HT-29 (cell line): ENCODE measurements at places on chromosomes 2 and 18. TPM values are rescaled to one million over a fixed set of nuclear protein-coding genes. Genes with fewer than 3 reads are reported as not detected.
A peak's percentile ranks its signal among the peaks of the same experiment; 100 is the strongest.

LYPD6 gene
- total RNA-seq, result 0.68 and 1.2 TPM in 2 replicates

CD302 gene
- 1.8 and 2.0 TPM in 2 replicates for total RNA-seq

- DNase-seq, result peak; percentile 19
Measured at GRCh38 chr2:158505448-158505934, 48.7 kb downstream of the PKP4 start.

DNA sequence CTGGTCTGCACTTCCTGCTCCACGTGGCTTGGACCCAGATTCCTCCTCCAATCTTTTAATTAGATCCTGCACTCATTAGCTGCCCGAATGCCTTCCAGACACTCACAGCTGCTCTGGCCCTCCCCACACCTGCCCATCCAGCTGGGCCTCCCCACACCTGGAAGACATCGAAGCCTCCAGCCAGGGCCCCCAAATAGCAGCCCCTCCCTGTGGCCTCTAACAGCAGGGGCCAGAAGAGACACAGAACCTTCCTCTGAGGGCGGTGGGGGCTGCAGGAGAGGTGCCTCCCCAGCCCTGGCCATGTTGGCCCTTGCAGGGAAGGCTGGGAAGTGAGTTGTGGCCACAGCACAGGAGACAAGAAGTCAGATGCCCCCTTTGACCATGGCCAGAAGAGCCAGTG is 252.8 kb downstream of the DYSF start:
- no peak for DNase-seq

GRCh38 chr2:41723526-41723925 is 324.3 kb upstream of the PKDCC start:
- DNase-seq, result no peak

GRCh38 chr18:74413836-74414235 is 43.3 kb downstream of the DIPK1C start:
- DNase-seq, result no peak

DNA sequence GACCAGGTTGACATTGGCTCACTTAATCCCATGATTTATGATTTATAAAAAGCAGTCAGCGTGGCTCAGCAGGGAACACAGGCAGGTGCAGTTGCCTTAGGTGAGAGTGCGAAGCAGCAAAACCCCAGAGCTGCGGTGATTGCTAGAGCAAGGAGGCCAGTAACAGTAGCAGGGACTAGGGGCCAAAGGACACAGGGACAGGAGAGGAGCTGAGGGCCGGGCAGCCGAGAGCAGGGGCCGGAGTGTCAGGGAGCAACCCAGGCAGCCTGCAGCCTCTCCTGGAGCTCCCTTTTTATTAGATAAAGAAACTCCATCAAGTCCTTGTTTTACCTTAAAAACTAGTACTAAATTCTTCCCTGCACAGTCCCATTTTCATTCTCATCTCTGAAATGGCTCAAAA is 4.3 kb downstream of the MC2R start:
- no peak for DNase-seq

GRCh38 chr2:129192841-129193253 is 786.6 kb upstream of the RAB6C start:
- no peak for DNase-seq

- DNase-seq, result peak; percentile 42
Measured at GRCh38 chr2:71282493-71282892, 49.1 kb upstream of the ZNF638 start.

DNA sequence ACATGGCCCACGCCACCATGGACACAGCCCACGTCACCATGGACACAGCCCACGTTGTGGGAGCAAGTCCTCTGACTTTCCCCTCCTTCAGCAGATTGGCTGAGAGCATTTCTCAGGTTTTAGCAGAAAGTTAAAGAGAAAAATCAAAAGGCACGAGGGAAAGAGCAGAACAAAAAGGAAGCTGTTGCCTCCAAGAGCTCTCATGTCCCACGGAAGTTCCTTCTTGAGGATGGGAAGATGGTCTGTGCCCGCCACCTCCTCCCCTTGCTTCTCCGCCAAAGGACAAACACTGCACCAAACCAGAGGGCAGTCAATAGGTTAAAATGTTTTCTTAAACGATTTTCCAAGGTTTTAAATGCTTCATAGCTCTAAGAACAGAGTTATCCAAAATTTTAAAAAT is 148.4 kb downstream of the HDAC4 start:
- DNase-seq, result no peak

DNA sequence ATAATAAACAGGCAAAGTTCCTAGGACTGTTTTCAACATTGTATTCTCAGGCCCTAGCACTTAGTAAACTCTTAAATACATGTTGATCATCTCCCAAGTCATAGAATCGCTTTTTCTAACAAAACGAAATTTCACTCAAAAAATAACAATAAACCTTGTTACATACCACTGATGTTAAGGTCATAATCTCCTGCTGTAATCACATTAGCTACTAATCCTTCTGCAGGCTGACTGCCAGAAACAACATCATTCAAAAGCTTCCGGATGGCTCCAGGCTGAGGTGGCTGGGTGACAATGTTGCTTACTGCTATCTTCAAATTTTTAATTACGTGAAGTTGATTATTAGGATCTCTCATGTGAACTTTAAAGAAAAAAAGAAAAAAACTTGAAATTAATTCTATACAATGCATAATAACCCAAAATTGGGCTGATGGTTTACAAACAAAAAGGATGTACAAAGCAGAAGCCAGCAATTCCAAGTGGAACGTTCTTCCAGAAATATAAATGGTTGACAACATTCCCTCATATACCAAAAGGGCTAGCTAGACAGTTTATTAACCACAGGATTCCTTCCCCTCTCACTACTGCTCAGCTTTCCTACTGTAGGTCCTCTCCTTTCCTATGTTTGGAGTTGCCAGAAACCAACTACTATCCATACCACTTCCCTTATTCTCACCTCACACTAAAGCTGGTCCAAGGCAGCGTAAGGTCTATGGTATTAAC is 11.6 kb downstream of the TRAPPC8 start:
- no peak for DNase-seq

DNA sequence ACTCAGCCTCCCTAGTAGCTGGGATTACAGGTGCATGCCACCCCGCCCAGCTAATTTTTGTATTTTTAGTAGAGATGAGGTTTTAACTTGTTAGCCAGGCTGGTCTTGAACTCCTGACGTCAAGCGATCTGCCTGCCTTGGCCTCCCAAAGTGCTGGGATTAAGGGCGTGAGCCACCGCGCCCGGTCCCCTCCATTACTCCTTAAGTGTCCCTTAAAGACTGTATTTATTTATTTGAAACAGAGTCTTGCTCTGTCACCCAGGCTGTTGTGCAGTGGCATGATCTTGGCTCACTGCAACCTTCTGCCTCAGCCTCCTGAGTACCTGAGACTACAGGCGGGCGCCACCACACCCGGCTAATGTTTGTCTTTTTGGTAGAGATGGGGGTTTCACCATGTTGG is 148.6 kb downstream of the TGIF1 start:
- DNase-seq, result no peak

- DNase-seq, result no peak
Measured at GRCh38 chr2:168152902-168153530, 94.4 kb downstream of the STK39 start.
